ENCODE measurements at places on chromosomes 1 and 21.

DNA sequence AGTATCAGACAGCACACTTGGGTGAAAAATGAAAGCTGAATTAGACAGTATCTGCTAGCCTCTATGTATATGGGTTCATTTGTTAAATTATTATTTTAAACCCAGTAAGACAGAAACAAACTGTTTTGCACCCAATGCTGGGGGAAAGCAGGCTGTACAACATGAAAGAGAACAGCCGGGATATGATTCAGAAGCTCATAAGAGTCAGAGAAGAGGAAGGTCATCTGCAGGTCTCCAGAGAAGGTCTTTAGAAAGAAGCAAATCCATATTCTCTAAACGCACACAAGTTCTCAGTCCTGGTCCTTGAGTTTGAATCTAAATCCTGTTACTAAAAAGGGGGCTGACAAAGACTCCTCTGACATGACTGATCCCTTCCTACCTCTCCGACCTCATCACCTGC lies 155.1 kb downstream of the SIPA1L2 start:
- no peak for DNase-seq

GRCh38 chr1:68358439-68358838 lies 91.3 kb downstream of the RPE65 start:
- no peak for DNase-seq

GRCh38 chr1:172324086-172324485 lies 96.4 kb upstream of the C1orf105 start:
- DNase-seq: no peak

- DNase-seq: no peak
These were observed 171.1 kb upstream of the EDN2 start for GRCh38 chr1:41655632-41656031.

- DNase-seq: no peak
These were observed 14.4 kb downstream of the SARS1 start for GRCh38 chr1:109228167-109228566.

GRCh38 chr1:72006092-72006491 lies 276.2 kb downstream of the NEGR1 start:
- no peak for DNase-seq

GRCh38 chr1:87329526-87330056 lies 911 bp downstream of the LMO4 start:
- DNase-seq: peak; percentile 40

DNA sequence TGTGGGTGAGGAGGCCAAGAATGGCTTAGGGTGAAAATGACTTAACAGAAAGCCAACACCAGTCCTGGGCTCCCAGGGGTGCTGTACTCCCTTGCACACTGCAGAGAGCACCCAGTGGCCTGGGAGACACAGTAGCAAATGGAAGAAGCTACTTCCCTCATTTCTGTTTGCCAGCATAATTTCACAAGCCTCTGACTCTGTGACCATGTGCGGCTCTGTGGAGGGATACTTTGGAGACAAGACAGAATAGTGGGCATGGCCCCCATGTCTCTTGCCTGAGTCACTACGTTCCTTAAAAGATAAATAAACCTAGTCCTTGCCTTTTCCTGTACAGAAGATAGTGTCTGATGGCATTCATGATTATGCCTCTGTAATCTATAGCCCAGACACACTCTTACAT lies 38.1 kb downstream of the TRIM62 start:
- DNase-seq: no peak

DNA sequence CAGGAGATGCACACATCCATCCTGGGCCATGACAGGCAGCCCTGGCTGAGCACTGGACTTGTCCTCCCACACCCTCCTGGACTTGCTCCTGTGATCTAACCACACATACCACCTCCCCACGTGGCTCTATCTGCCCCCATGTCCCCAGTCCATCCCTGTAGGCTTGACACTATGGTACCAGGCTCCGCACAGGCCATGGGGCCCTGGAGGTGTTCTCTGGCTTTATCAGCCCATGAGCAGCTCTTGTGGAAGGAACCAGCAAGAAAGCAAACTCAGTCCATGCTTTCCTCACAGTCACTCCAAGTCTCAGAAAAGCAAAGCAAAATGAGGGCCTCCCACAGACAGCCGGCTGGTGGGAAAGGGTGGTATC lies 61.6 kb downstream of the CD46 start:
- no peak for DNase-seq

GRCh38 chr21:30104241-30104640 lies 62.4 kb downstream of the CLDN17 start:
- DNase-seq: no peak

GRCh38 chr1:246797597-246797996 lies 73.4 kb downstream of the SCCPDH start:
- DNase-seq: no peak

- no peak for DNase-seq
These were observed 77.5 kb downstream of the FMN2 start for GRCh38 chr1:240169188-240169587.

DNA sequence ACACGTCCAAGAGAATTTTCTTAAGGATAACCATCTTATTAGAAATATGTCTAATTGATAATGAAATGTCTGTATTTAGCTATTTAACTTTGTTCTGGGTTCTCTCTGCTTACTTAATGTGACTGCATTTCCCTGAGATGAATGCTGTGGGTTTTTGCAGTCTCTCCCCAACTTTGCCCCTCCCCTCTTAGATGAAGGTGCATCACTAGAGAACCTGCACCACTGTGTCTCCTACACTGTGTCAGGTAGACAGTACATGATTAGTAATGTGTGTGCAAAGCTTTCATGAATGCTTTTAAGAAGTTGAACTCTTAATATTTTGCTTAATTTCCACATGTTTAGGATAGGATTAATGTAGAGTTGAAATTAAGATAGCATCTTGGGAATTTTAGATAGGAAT lies 51.7 kb downstream of the LRRC8D start:
- DNase-seq: no peak

DNA sequence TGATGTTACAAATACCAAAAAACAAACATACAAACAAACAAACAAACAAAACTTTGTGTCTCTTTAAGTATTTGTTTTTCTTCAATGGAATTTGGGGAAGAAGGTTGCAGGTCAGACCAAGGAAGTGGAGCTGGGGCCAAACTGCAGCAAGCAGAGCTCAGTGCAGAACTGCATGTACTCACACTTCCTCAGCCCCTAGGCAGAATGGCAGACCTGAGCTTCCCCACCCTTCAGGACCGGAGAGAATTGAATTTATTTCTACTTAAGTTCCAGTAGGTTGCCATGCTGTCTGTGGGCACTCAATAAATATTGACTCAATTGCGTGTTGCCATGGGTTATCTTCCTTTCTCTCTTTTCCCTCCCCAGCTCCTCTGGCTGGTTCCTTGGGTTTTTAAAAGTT lies 173.6 kb downstream of the PTGER3 start:
- no peak for DNase-seq

- no peak for DNase-seq
These were observed 7.2 kb upstream of the GUCA2A start for GRCh38 chr1:42171679-42172266.

DNA sequence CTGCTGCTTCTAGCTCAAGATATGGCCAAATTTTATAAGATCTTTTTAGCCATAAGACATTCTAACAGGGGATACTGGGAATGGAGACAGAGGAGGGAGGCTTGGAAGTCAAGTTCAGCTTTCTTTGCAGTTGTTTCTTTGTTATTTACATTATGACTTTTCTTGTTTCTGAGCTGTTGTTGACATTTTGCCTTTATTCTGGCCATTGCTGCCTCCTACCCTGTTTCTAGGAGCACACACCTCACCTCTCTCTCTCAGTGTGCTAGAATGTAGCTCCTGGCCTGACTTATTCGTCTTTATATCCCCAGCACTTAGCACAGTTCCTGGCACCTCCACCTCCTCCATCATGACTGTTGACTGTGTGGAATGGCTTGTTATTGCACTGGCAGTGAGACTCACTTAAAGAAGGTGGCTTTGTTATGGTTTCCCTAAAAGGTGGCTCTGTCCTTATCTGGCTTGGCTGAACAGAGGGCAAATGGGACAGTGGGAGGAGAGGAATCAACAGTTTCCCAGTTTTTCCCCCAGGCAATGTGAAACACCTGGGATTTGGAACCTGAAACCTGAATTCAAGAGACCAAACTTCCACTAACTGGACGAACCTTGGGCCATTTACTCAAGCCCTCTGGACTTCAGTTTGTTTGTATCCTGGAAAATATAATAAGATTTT lies 76.1 kb upstream of the PPP2R5A start:
- DNase-seq: no peak

GRCh38 chr1:108597041-108597440 lies 37.1 kb downstream of the EEIG2 start:
- no peak for DNase-seq

DNA sequence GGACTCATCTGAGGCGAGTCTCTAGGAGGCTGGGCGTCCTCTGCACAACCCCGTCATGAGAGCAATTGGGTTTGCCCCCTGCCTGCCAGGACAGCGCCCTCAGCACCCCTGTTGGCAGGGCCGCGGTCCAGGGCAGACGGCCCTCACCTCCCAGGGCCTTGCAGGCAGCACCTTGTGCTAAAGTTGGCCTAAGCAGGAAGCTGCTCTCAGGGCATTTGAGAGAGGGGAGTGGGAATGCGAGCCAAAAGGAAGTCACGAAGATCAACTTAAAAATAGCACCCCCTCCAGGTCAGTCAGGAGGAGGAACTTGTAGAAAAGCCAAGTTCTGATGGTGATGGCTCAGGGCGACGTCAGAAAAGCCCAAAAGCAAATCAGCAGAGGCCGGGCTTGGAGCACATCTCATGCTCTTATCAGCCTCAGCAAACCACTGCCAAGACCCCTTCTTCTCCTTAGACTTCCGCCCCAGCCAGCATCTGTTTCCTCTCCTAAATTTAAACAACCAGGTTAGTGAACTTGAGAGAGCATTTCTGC lies 12.6 kb upstream of the ADORA3 start:
- DNase-seq: peak; percentile 47

- no peak for DNase-seq
These were observed 21.7 kb downstream of the ITPKB start for GRCh38 chr1:226717256-226717909.

GRCh38 chr1:54169068-54169467 lies 16.3 kb upstream of the CDCP2 start:
- no peak for DNase-seq

DNA sequence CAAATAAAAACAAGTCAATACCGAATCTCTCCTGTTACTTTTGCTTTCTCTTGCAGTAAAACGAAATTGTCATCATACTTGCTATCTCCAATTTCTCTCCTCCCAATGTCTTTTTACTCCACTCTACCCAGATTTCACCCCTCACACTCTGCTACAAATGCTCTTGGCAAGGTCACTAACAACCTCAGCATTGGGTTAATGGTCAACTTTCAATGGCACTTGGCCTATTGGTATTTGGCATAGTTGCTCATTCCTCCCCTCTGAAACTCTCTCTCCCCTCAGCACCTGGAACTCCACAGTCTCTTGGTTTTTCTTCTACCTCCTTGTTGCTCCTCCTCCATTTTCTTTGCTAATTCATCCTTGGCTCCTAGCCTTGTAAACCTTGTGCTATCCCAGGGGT lies 367.3 kb downstream of the PTPRU start:
- DNase-seq: no peak

- DNase-seq: no peak
These were observed 80.1 kb upstream of the CXADR start for GRCh38 chr21:17432732-17433057.

DNA sequence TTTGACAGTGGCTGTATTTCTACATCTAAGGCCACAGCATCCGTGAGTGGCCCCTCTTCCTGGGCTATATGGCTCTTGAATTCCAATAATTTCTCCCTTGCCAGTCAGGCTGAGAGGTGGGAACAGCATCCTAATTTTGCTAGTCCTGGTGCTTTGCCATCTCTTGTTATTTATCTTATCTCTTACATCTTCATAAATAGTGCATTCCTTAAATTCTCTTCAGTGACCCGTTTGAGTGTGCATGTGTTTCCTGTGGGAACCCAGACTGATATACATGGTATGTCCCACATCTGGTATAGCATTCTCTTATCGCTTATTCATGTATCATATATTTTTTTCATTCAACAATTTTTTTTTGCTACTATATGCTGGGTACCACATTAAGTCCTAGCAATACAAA lies 9.9 kb downstream of the S100A11 start:
- DNase-seq: no peak

DNA sequence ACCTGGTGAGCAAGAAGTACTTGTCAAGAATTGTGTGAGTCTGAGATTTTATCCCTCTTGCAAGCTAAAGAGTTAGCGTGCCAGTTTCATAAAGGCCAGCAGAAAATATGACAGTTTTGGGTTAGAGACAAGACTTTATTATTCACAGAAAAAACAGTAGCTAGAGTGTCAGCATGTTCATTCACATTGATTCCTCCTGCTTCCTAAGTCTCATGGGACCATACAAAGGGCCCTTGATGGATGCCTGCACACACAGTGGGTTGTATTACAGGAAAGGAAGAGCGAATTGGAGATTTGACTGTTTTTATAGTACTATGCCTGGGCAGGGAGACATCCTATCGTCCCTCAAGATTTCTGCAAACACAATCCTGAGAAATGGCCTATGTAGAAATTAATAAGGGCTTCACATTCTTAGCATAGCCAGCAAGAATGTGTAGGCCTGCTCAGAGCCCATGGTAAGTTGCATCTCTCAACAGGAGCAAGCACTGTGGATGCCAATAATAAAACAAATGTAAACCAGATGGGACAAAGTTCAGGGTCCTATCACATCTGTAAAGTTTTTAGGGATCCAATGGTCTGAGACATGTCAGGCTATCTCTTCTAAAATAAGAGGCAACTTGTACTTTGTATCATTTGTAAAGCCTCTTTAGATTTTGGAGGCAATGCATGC lies 4.0 kb upstream of the ASPM start:
- DNase-seq: no peak

GRCh38 chr1:215005078-215005477 lies 77.5 kb upstream of the KCNK2 start:
- DNase-seq: no peak

- no peak for DNase-seq
These were observed 130.0 kb downstream of the PROX1 start for GRCh38 chr1:214117780-214118179.

GRCh38 chr1:31523769-31524168 lies 52.5 kb upstream of the TINAGL1 start:
- no peak for DNase-seq

DNA sequence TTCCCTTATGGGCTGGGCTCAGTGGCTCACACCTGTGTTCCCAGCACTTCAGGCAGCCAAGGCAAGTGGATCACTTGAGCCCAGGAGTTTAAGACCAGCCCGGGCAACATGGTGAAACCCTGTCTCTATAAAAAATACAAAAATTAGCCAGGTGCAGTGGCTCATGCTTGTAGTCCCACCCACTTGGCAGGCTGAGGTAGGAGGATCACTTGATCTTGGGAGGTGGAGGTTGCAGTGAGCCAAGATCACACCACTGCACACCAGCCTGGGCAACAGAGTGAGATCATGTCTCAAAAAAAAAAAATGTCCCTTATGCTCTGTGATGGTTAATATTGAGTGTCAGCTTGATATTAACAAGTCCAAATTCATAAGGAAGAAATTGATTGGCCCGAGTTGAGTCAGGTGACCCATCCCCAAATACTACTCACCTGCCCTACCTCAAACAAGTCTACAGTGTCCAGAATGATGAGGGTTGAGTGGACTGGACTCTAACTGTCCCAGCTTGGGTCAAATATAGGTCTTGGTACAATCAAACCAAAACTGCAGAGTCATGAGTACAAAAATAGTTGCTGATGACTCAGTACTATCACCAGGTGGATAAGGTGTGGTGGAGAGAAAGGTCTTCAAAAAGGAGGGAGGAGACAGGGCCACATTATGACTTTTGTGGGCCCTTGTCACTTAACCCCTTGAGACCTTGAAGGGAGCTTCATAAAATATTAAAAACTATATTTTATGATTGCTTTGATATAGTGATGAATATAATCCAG lies 161.0 kb downstream of the ZNF326 start:
- DNase-seq: no peak
